RKO (cell line): ENCODE measurements at places on chromosomes 2 and 18.

- DNase-seq = no peak
These were observed 621.1 kb upstream of the FANCL start for GRCh38 chr2:58862244-58862643.

- peak; percentile 45 for DNase-seq
These were observed 74.2 kb downstream of the SH3BP4 start for GRCh38 chr2:235025800-235026536.

GRCh38 chr2:190655570-190655969, 6.7 kb downstream of the NAB1 start:
- DNase-seq = no peak

GRCh38 chr2:9249020-9249800, 42.6 kb downstream of the ASAP2 start:
- DNase-seq = no peak

DNA sequence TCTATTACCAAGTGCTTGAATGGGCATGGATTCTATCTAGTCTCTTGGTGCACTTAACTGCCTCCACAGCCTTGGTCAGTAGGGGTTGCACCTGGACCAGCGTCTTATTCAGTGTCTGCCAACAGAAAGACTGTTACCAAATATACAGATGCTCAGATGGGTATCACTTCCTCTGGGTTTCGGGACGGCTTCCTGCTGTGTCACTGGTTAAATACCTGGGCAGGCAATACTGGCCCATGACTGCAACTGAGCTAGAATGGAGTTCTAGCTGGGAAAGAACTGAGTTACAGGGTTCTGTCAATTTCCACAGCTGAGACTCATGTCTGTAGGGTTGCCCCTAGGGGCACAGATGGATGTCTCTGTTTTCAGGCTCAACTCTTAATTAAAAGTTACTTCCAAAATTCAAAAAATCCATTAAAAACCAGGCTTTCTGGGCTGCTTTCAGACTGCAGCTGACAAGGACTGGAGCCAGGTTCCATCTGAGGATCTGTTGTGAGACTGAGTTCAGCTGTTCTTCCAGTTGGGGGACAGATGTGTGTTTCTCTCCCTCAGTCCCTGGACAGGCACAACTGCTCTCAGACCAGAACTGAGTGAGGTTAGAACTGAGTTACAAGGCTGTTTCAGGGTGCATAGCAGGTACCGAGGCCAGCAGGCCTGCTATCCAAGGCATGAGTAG, 789.6 kb upstream of the SLC8A1 start:
- DNase-seq = no peak

DNA sequence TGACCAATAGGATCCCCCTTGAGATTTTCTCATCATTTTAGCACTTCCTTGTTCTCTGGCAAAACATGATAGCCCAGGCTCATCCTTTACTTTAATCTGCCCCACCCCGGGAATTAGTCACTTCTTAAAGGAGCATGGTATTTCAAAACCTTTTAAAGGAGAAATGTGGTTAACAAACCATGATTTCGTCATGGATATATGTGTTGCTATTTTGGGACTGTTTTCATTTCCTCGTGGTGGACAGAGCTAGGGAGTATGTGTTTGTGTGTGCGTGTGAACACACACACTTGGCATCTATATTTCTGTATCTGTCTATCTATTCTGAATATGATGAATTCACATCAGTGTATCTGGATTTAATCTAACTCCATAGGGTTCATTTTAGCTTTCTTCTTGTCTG, 128.1 kb downstream of the BIRC6 start:
- peak; percentile 9 for DNase-seq

GRCh38 chr2:224220586-224221255, 181.2 kb downstream of the FAM124B start:
- DNase-seq = no peak
